HT1080 (cell line): ENCODE measurements at places on chromosomes 7 and 10. TPM values are rescaled to one million over a fixed set of nuclear protein-coding genes. Genes with fewer than 3 reads are reported as not detected.

- no peak for DNase-seq
Observed at GRCh38 chr7:159105832-159106811, 38.5 kb downstream of the VIPR2 start.

- peak; percentile 24 for DNase-seq
Observed at GRCh38 chr10:16612115-16612980, 90.7 kb upstream of the C1QL3 start.

GRCh38 chr7:29627631-29628030 lies 64.0 kb downstream of the PRR15 start:
- no peak for DNase-seq

- no peak for DNase-seq
Observed at GRCh38 chr10:33453081-33454025, 118.9 kb upstream of the NRP1 start.

DNA sequence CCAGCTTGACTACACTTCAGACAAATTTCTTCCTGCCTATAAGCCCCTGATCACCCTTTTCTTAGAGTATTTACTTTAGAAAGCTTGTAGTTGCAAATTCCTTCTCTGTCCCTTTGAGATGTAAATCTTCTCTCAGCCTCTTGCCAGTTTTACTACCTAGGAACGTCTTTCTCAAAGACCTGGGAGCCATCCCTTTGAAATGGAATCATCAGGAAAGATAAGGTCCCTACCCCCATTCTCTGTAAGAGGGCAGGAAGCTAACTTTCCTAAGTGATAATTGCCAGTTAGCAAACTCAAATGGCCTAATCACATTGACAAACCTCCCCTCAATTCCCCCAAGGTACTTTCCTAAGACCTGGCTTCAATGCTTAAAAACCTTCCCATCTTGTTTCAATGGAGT lies 304.5 kb downstream of the MDFIC start:
- DNase-seq, result no peak

DNA sequence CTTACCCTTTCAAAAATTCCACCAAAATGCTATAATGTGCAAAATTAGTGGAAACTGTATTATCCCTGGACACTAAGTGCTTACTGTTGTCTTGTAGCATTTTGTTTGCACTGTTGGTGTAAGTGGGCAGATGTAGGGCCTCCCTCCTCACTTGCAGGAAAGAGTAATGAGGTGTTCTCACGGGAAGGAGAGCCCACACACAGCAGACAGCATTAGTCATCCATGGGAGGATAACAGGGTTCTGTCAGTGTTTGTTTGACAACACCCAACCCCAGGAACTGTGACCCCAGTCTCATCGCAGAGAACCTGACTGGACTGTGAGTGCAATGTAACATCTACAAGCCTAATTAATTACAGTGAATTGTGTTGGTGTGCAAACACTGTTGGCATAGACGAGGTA lies 58.7 kb upstream of the VSTM2A start:
- DNase-seq, result peak; percentile 6

GRCh38 chr7:123974326-123974908 lies 49.4 kb downstream of the SPAM1 start:
- DNase-seq, result no peak

- DNase-seq, result no peak
Observed at GRCh38 chr7:122155566-122155965, 11.5 kb upstream of the AASS start.

TMEM130 gene
- total RNA-seq, result not detected in 2 replicates

ADIRF gene
- total RNA-seq, result 0.77 and 1.2 TPM in 2 replicates

PTPN12 gene
- total RNA-seq, result 25.8 and 38.4 TPM in 2 replicates

TUBB8 gene
- total RNA-seq, result not detected in 2 replicates

MBL2 gene
- total RNA-seq, result not detected in 2 replicates

SHH gene
- not detected in 2 replicates for total RNA-seq

CACNA2D1 gene
- 9.0 and 11.9 TPM in 2 replicates for total RNA-seq
